ENCODE measurements at places on chromosomes 6 and 20.
A peak's percentile ranks its signal among the peaks of the same experiment; 100 is the strongest.

GRCh38 chr6:159973951-159974350 is 5.1 kb downstream of the IGF2R start:
- no peak for DNase-seq

- no peak for DNase-seq
These were observed 35.2 kb upstream of the BCLAF1 start for GRCh38 chr6:136324686-136325380.

DNA sequence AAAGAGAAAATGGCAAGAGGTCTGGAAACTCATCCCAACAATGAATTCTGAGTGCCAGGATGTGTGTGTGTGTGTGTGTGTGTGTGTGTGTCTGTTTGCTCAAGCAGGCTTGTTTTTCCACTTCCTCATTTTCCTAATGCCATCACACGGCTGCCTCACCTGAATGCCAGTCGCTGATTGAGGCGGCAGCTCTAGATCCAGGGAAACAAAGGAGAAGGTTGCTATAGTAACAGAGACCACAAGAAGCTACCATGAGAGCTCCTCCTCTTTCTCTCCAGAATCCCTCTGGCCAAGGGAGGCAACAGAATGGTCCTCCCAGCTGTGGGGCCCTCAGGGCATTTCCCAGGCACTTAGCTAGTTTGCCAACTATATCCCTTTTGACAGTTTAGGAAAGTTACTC is 241.1 kb upstream of the TSHZ2 start:
- DNase-seq, result no peak

DNA sequence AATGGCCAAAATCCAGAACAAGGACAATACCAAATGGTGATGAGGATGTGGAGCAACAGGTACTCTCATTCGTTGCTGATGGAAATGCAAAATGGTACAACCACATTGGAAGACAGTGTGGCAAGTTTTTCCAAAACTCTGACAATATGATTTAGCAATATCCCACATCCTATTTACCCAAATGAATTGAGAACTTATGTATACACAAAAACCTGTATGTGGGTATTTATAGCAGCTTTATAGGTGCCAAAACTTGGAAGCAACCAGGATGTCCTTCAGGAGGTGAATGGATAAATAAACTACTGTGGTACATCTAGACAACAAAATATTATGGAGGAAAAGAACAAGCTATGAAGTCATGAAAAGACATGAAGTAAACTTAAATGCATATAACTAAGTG is 156.5 kb downstream of the TFAP2A start:
- DNase-seq, result no peak

GRCh38 chr6:159212028-159212427 is 42.8 kb downstream of the FNDC1 start:
- DNase-seq, result no peak

- peak; percentile 86 for DNase-seq
These were observed 70.9 kb downstream of the STK35 start for GRCh38 chr20:2172305-2173175.

- DNase-seq, result no peak
These were observed 20.4 kb downstream of the THEMIS start for GRCh38 chr6:127880429-127880828.

DNA sequence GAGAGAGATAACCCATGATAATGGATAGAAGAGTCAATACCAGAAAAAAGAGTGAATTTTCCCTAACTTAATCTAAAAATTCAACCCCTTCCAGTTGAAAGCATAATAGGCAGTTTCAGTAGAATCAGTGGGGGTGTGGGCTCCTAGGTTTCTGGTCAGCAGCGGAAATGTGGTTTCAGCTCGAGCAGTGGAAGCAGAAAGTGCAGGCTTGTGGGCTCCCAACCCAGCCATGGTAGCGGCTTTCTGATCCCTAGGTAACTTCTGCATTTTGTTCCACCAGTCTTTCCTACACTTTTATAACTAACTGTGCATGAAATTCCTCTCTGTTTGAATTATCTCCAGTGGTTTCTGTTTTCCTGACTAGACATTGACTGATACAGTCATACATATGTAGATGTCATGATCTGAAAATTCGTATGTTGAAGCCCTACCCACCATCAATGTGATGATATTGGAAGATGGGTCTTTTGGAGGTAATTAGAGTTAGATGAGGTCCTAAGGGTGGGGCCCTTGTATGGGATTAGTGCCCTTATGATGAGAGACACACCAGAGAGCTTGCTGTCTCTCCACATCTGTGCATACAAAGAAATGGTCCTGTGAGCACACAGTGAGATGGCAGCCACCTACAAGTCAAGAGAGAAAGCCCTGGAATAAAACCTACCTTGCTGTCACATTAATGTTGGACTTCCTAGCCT is 6.5 kb upstream of the DDO start:
- DNase-seq, result no peak

DNA sequence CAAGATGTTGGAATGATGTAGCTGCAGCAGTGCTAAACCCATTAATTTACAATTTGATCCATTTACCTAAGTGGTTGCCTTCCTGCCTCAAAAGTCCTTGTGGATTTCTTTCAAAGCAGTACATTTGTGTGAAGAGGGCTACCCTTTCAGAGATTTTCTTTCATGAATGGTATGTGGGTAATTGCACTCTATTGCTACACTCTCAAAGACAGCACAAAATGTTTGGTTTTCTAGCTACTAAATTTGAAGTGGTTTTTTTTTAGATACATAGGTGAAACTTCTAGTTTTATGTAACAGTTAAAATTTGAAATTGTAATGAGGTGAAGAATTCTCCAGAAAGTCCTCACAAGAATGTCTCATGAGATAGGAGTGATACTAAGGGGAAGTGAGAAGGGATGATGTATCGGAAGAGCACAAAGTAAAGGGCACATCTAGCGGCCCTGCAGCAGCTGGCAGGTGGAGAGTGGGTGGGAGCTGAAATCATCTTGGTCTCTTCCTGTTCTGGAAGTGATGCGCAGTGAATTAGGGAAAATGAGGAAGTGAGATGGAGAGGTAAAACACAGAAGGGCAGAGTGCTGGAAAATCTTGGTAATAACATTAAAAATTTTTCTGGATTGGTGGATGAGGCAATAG is 236.8 kb upstream of the MAN1A1 start:
- DNase-seq, result no peak

DNA sequence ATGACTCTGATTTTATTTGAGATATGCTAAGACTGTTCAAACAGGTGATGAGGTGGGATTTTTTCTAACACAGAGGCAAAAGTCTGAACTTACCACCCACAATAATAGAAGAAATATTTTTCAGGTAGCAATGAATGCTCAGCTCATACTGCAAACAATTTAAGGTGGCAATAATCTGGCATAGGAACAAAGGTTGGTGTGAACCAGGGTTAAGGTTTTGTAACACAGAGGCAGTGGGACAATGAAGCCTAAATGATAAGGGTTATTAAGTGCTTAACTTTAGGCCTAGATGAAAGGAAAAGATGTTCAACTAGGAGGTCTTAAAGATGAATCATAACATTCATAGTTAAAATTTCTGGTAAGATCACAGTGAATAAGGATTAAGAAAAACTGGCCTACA is 4.9 kb downstream of the ASCC3 start:
- no peak for DNase-seq

- DNase-seq, result no peak
These were observed 1395.2 kb downstream of the EPHA7 start for GRCh38 chr6:92024110-92024509.

DNA sequence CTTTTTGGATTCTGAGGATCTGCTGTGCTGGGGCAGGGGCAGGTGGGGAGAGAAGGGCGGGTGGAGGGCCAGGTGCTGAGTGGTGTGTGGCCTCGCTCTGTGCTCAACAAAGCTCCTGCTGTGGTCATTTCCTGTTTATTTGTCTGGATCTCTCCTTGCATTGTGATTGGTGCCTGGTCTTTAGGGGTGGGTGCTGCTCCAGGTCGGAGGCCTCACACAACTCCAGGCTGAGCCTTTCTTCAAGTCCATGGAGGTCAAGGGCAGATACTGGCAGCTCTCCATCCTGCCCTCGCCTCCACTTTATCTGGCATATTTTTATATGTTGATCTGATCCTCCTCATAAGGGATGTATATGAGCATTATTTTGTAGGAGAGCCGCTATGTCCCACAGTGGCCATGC is 36.2 kb downstream of the HLA-F start:
- no peak for DNase-seq

GRCh38 chr6:140079328-140079727 is 704.9 kb upstream of the CITED2 start:
- DNase-seq, result no peak

DNA sequence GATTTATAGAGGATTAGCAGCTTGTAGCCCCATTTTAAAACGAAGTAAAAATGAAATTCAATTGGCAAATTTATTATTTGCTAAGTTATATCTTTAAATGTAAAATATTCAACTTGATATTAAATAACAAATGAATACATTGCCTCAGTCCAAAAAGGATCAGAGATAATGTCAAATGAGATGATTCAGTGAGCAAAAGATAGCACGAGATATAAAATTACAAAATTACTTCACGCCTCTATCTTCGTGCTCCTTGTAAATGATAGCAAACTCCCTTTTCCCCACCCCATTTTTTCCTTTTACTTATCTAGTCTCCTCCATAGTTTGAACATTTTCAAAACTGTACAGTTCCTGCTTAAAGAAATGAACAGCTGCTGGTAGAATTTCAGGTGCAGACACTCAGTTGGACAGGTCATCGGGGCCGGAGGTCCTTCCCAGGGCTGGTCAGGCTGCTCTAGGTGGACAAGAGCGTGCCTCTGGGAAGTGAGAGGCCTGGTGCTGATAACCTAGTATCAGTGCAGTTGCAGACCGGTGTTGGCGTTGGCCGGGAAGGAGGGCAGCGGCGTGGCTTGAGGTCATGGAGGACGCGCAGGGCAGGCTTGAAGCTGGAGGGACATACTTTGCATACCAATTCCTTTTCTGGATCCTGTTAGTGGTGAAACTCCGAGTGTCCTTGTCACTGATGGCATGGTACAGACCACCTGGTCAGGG is 83.9 kb downstream of the CDC5L start:
- no peak for DNase-seq

GRCh38 chr20:20731945-20732296 is 19.5 kb upstream of the RALGAPA2 start:
- DNase-seq, result no peak

DNA sequence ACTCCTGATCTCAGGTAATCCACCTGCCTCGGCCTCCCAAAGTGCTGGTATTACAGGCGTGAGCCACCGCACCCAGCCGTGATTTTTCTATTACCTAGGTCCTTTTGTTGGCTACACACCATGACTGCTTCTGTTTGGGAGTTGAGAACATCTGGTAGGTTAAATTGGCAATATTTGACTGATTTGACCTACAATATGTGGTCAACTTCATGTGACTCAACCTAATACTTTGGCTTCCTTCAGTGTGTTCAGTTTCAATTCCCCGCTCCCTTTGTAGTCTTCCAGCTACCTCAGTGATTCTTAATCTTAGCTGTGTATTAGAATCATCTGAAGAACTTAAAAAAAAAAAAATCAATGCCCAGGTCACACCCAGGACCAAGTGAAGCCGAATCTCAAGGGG is 47.4 kb downstream of the MYB start:
- no peak for DNase-seq

DNA sequence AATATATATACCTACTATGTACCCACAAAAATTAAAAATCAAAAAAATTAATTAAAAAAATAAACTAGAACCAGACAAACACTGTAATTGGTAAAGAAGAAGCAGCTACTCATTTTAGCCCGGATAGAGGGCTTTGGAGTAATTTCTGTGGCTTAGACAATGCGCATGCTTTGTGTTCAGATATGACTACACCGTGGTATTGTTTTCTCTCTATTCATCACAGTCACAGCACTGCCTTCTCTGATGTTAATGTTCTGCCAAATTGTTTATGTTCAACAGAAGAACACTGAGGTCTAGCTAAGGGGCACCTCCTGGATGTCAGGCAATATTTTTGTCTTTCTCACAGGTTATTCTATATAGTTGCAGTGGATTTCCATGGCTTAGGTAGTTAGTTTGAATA is 77.5 kb upstream of the GJE1 start:
- DNase-seq, result no peak

DNA sequence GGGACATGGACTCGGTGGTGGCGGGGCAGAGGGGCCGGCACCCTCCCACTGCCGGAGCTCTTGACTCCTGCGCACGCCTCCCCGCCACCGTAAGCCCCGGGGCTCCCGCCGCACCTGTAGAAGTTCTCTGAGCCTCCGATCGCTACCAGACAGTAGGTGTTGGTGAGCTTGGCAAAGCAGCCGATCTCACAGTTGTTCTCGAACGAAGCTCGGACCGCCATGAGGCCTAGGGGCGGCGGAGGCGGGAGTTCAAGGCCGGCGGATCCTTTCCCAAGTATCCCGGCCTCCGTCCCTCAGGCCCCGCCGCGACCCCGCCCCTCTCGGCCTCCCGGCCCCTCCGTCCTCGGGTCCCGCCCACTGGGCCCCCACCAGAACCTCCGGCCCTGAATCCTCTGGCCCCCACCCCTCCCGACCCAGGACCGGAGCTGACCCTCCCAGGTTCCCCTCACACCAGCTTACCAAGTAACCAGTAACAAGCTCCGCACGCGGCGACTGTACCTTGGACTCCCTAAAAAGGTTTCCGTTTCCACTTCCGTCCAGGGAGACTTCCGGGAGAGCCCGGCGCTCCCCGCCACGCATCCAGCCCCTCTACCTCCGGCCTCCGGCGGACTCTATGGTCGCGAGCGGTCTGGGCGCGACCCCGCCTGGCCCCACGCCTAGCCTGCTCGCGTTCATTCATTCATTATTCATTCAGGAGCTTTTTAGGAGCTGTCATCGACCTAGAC is at the start of gene EIF6:
Gene EIF6, minus strand, starts transcription at position 506 of the 725 bp plus-strand sequence. Its CDS starts 285 bp downstream, at position 221.
- peak; percentile 90 for DNase-seq

- DNase-seq, result no peak
These were observed 2.2 kb upstream of the DEK start for GRCh38 chr6:18266523-18266912.

- peak; percentile 93 for DNase-seq
These were observed 1.5 kb upstream of the TENT5A start for GRCh38 chr6:81753711-81754577.

GRCh38 chr6:11604836-11605506 is 67.4 kb downstream of the TMEM170B start:
- no peak for DNase-seq

DNA sequence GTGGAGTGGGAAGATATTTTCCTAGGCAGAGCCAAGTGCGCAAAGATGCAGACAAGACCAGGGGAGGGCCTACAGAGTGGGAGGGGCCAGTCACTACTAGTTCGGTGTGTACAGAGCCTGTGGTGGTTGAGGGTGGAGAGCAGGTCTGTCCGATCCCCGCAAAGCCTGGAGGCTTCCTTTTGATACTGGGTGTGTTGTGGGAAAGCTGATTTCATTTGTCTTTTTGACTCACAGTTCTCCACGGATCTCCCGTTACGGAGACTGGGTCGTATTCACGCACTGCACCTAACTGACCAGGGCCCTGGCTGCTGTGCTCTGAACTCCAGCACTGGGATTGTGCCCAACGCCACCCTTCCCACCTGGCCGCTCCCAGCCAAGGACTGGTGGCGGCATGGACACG is 1.4 kb upstream of the TIAM2 start:
- no peak for DNase-seq

Measured in activated effector memory CD4-positive, alpha-beta T cell treated with anti-CD3 and anti-CD28 coated beads, Interleukin-2, amount 50 U/mL, for 16 hours (primary cell).